ENCODE measurements at places on chromosomes 6 and 20.
A peak's percentile ranks its signal among the peaks of the same experiment; 100 is the strongest.

DNA sequence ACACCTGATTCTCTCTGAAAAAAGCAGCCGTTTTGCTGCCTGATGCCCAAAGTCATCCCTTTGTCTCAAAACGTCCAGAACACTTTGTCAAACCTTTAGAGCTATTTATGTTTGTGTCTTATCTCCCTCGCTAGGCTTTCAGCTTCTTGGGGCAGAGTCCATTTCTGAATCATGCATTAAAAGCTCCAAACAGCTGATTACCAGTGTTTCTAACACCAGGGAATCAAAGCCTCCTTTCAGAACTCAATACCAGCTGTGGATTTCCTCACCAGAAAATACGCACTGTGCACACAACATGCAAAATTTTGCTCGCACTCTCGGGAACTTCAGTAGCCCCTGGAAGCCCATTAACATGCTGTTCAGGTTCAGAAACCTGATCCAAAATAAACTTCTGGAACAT, 333.3 kb downstream of the HACE1 start:
- DNase-seq = no peak

- DNase-seq = no peak
Measured at GRCh38 chr6:158431560-158431959, 119.3 kb downstream of the TULP4 start.

- peak; percentile 39 for DNase-seq
Measured at GRCh38 chr6:52361414-52361944, 472 bp upstream of the PAQR8 start.

- DNase-seq = peak; percentile 58
Measured at GRCh38 chr6:144064402-144065212, 30.8 kb downstream of the SF3B5 start.

DNA sequence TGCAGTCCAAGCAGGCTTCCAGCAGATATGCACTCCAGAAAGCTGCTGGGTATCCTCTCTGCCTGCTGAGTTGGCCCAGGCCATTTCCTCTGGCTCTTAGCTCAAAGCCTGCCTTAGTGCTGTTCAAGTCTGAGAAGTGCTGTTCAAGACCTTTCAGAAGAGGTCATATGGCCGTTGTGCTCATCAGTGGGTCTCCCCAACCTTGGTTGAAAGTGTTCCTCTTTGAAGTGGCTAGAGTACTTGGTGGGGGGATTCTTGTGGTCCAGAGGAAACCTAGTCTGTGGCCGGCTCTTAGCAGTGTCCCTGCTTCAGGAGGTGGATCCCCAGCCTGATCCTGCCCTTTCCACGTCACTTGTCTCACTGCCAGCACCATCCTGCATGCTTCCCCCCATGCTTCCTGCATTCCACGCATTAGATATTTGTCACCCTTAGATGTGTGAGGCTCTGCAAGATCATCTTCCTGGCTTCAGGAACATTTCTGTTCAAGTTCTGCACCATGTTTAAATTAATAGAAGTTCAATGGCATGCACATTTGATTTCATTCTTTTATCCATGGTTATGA, 105.0 kb downstream of the FIG4 start:
- DNase-seq = no peak

- no peak for DNase-seq
Measured at GRCh38 chr20:12237772-12238171, 320.1 kb downstream of the BTBD3 start.

DNA sequence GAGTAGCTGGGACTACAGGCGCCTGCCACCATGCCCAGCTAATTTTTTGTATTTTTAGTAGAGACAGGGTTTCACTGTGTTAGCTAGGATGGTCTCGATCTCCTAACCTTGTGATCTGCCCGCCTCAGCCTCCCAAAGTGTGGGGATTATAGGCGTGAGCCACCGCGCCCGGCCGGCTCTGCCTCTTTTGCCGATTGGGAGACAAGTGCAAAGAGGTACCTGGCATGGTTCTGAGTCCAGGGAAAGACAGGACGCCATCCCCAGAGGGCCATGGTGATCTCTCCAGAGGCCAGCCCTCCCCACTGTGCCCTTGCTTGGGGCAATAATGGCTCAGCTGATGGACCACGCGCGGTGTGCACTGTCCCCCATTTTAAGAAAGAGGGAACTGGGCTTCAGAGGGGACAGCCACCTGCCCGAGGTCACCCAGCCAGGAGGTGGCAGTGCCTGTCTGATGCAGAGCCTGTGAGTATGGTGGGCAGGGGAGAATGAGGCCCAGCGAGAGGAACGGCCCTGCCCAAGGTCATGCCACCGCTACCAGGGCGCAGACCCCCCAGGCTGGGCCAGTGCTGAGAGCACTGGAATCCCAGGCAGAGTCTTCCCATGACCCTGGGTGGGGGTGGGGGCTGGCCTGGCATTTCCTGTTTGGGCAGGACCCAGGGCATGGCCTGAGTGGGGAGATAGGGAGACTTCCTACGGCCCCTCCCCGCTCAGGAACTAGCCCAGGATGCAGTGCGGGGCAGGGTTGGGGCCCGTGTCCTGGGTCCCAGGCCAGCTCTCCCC, 61.0 kb downstream of the SNAI1 start:
- DNase-seq = no peak

GRCh38 chr6:125375821-125376220, 74.1 kb upstream of the HDDC2 start:
- DNase-seq = no peak

DNA sequence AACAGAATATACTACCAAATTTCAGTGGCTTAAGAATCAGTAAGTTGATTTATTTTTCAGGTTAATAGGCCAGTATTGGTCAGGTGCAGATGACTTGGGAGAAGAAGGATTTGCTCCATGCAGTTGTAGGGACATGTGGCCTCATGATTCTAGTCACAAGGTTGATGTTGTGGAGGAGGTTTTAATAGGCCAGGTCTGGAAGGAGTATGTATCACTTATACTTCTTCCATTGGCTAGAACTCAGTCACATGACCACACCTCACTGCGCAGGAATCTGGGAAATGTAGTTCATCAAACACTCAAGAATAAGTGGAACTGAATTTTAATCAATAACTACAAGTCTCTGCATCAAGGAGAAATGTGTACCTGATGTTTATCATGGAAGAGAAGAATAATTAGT, 281.5 kb upstream of the QKI start:
- DNase-seq = no peak

GRCh38 chr6:132341646-132342045, 59.6 kb downstream of the MOXD1 start:
- no peak for DNase-seq

DNA sequence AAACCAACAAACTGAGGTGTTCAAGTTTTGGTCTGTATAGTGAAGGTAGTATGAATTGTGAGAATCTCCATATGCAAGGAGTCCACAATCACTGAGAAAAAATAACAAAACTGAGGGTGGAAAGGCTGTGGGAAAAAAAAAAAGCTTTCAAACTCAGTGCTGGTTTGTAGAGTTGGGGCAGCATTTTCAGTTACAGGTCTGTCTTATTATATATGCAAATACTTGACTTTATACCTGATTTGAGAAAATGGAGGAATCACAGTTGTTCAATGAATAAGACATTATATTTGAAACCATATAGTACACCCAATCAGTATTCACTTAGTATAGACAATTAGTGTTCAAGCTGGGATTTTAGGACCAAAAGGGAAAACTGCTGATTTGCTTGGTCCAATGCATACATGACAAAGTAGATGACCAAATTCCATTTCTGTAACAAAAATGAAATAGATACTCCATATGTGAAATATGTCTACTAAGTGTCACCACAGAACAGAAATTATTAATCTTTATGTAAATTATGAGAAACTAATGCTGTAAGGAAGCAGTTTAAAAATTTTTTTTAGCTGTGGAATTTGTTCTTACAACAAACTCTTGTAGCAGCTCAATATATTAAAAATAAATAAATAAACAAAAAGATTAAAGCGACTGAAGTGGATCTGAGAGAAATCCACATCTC, 187.7 kb downstream of the ASCC3 start:
- DNase-seq = no peak

GRCh38 chr6:27321370-27321769, 9.3 kb upstream of the POM121L2 start:
- DNase-seq = no peak

GRCh38 chr20:48661575-48662455, 166.0 kb downstream of the PREX1 start:
- no peak for DNase-seq

DNA sequence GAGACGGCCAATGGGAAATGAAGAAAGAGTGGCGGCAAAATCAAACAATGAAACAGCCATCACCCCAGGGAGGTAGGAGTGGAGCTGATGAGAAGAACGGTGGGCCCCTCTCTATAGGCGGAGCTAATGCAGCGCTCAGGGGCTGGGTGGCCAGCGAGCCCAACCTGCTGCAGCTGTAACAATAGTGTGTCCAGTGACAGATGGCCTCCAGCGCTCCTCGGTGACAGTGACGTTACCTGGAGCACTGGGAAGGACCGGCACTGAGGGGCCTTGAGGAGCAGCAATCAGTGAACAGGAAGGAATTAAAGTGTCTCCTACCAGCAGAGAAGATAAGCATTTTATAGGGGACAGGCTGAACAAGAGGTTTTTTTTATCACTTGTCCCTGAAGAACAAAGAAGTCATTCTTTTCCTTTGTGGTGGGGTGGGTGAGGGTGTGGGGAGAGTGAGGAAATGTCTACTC, 81.6 kb downstream of the FOXA2 start:
- no peak for DNase-seq

DNA sequence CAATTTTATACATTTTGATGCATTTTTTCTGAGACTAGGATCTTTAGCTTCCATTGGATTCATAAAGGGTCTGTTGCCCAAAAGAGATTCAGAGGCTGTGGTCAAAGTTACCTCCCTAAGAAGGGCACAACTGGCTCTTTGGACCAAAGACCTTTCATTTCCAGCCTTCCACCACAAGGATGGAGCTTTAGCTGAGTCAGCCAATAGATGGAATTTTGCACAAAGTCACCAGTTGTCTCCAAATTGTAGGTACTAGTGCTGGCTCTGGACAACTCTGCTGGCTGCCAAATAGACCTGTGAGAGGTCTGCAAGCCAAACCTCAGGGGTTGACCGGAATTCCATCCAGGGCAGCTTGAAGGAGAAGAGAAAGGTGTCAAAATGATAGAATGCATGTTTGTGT, 555 bp downstream of the BPIFA1 start:
- no peak for DNase-seq

DNA sequence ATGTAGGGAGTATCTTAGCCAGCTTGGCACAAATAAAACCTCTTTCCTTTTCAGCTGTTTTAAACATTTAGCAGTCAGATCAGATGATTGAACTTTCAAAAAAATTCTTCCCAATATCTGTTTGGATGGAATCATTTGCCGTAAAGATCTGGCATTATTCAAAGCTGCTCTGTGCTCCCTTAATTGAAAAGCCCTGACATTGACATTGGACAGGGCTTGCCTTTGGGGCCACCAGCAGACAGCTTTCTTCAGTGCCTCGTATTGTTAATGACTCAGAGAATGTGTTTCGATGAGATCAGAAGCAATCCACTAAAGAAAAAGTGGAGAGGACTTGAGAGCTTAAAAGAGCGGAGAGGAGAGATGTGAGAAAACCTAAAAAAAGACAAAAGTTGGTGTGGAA, 343.5 kb downstream of the NRN1 start:
- no peak for DNase-seq

GRCh38 chr6:93423542-93423941, 4.2 kb upstream of the EPHA7 start:
- DNase-seq = no peak

DNA sequence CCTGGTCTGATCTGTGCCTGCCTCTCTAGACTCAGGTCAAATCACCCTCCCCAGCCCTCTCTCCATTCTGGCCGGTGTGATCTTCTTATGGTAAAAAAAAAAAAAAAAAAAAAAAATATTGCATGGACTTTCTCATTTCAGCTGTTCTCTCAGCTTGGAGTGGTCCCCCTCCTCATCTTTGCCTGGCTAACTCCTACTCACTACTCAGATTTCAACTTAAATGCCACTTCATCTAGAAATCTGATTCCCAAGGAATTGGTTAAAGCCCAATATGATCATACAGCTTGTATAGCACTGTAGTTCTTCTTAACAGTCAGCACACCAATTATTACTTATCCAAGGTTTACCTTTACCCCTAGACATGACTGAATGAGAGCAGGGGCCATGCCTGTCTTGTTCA, 105.9 kb upstream of the CARMIL1 start:
- no peak for DNase-seq

GRCh38 chr20:51470907-51471411, 71.6 kb downstream of the NFATC2 start:
- no peak for DNase-seq

DNA sequence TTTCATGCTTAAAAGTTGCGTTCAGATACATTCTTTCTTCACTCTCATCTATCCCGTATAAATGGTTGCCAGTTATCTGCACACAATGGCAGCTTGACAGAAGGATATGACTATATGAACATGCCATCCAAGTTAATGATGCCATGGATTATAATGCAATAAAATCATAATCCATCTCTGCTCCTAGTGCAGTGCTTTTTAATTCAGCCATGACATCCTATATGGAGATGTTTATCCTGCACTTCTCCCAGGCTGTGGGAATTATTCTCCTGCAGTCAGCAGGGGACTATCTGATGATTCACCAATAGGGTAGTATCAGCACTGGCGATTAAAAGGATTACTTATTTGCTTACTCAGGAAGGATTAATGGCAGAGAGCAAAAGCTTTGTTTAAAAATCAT, 273.8 kb downstream of the SAMD5 start:
- no peak for DNase-seq

DNA sequence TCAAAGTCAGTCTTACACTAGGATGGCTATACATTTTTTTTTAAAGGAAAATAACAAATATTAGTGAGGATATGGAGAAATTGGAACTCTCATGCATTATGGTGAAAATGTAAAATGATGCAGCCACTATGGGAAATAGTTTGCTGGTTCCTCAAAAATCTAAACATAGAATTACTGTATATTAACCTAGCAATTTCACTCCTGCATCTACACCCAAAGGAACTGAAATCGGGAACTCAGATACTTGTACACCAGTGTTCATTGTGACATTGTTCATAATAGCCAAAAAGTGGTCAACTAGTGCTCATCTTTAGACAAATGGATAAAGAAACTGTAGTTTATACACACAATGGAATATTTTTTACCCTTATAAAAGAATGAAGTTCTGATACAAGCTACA, 110.7 kb downstream of the UTRN start:
- DNase-seq = no peak

DNA sequence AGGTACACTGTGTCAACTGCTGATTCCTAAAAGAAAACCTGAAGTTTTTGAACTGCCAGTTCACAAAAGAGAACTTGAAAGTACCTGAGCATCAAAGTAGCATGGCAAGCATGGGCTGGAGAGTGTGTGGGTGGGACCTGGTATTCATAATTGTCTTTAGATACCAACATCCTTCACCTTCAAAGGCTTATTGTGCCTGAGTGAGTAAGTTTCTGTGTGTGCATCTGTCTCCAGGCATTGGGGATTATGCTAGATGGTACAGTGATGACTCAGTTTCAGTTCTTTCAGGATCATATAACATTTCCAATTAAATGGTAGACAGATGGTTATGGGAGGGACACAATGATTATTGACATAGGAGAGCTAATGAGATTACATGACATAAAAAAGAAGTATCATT, 238.5 kb downstream of the ZFAND3 start:
- DNase-seq = no peak

Measured in CD4-positive, alpha-beta T cell treated with Interferon alpha-2 for 1 hour (primary cell).